Pons (tissue), 1 donor: ENCODE measurements at places on chromosomes 13 and 19.

DNA sequence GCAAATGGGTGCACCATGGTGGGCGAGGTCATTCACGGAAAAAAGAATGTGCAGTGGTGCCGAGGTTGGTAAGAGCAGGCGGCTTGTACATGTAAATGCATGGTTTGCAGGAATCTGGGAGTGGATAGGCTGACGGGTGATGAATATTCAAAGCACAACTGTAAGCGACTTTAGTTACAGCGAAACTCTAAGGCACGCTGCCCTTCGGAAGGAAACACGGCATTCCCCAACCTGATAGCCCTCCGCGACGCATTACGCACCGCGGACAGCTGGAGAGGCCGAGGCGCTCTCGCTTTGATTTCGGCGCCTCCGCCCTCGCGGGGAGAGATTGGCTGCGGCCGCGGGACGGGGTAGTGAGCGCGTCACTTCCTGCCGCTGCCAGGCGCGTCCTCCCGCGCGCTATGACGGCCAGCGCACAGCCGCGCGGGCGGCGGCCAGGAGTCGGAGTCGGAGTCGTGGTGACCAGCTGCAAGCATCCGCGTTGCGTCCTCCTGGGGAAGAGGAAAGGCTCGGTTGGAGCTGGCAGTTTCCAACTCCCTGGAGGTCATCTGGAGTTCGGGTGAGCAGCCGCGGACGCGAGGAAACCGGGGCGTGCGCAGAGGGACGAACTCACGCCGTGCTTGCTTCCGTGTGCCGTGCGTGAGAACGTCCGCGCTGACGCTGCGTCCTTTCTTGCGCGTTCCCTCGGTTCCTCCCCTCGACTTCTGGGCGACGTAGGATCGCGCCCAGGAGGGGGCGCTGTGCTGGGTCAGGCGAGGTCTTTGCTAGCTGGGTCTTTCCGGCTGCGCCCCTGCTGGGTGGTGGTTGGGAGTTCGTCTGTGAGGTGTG, at the start of gene NUDT15:
NUDT15 (plus strand) TSS at position 381 of the 828 bp plus-strand sequence; CDS start at position 402, 21 bp downstream.
- peak; percentile 96 for DNase-seq

DNA sequence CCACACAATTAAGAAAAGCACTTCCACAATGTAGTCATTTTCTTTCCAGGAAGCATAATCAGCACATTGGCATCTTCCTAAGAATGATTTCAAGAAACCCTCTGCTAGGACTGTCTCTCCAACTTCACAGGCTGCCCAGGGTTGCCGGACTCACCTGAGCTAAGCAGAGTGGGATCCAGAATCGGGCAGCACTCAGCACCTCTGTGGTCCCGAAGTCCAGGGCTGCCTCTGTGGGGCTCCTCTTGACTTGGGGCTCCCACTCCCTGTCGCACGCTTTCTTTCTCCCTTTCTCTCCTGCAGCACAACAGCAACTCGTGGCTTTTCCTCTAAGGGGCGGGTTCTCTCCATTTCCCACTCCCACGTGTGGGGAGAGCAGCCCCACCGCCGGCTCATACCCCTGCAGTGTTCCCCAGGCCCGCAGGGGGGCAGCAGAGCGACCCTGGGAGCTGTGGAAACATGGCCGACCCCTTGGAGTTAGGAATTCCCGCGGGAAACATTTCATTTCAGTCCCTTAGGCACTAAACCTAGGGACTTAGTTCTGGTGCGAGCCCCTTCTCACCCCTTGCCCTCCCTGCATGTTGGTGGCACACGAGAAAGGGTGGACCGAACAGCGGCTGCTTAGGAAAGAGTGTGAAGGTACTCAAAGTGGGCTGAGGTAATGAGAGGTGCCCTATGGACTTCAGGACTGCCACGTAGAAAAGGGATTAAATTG, at the start of gene TMEM272:
TMEM272 (minus strand) TSS at position 316 of the 712 bp plus-strand sequence. CDS start 6,647 bp downstream, outside the sequence.
- peak; percentile 30 for DNase-seq

- no peak for DNase-seq
Observed at GRCh38 chr13:27076421-27076820, 95.2 kb downstream of the USP12 start.

- no peak for DNase-seq
Observed at GRCh38 chr13:60765700-60766411, 368.8 kb downstream of the TDRD3 start.

GRCh38 chr19:14768001-14768400, 10.4 kb downstream of the ADGRE2 start:
- DNase-seq, result no peak

DNA sequence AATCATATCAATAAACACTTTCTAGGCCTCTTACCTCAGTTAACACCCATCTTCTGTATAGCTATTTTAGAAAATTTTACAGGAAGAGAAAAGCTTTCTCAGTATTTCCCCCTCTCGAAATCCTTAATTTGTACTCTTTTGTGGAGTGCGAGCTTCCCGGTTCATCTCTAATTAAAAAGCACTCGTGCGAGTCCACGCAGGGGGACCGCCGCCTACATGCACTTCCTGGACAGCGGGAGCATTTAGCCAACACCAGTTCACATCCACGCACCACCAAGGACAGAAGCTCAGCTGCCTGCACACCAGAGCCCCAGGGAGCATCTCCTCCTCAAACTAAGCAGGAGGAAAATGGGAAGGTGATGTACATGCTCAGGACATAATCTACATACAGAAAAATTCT, 60.0 kb downstream of the RASA3 start:
- no peak for DNase-seq

- DNase-seq, result no peak
Observed at GRCh38 chr13:78777976-78778375, 119.0 kb upstream of the OBI1 start.

- peak; percentile 84 for DNase-seq
Observed at GRCh38 chr19:11560404-11561051, 1.5 kb upstream of the ELOF1 start.

DNA sequence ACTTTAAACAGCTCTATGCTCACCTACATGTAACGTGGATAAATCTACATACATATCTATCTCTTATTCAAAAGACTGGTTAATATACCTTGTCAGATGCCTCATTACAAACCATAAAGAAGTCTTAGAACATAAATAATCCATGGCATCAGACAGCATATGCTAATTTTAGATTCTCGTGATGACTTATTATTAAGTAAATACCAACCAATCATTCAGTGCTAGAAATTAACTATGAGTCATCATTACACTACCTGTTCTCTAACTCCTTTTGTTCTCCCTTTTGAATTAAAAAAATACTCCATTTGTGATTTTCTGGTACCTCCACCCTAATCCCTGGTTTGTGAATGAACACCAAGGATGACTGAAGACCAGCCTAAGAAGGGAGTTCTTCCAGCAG, 754.3 kb upstream of the ARGLU1 start:
- DNase-seq, result no peak

DNA sequence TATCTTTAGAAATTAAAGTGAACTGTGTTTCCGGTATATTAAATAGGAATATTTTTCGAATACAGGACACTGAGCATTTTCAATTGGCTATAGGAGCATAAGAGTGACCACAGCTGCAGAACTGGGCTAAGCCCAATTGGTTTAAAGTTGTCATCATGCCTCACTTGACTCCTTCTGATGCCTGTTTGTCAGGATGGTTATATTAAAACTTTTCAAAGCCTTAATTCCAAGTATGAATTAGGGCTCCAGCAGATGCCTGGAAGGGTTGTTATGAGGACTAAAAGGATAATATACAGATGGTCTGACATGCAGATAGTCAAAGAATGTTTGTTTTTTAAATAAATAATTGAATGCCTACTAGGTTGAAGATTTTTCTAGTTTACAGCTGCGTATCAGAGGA, 100.0 kb downstream of the LMO7 start:
- DNase-seq, result no peak

GRCh38 chr19:3058009-3058820, 4.1 kb downstream of the TLE5 start:
- no peak for DNase-seq

GRCh38 chr13:53694814-53695532, 666.4 kb downstream of the OLFM4 start:
- DNase-seq, result peak; percentile 4

DNA sequence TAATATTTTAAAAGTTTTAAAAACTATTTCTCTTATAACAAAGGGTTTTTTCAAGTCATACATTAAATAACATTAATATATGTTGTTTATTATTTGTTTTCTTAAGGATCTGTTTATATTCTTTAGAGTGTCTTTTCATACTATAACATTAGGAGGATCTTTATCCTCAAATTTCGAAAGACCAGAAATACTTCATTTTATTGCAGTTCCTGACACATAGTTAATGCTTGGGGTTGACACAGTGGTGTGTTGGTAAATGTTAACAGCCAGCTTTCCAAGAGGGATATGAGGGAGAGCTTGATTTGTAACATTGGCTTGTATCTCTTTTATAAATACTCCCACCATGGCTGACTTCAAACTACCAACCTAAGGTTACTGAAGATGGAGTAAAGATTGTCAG, 126.6 kb upstream of the KLF5 start:
- no peak for DNase-seq

DNA sequence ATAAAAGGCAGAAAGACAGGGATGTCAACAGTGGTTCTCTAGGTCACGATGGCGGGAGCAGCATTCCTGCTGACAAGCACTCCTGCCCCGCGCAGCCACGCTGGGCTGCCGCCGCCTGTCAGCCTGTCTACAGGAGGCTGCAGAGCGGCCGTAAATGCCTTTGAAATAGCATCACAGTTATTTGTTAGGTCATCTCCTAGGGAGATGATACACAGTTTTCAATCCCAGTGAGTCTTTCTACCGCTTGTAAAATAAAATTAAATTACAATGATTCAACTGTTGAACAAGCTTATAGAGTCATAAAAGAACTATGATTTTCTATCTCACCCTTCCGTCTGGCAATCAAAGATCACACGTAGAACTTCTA, 7.3 kb upstream of the SLC7A9 start:
- no peak for DNase-seq

DNA sequence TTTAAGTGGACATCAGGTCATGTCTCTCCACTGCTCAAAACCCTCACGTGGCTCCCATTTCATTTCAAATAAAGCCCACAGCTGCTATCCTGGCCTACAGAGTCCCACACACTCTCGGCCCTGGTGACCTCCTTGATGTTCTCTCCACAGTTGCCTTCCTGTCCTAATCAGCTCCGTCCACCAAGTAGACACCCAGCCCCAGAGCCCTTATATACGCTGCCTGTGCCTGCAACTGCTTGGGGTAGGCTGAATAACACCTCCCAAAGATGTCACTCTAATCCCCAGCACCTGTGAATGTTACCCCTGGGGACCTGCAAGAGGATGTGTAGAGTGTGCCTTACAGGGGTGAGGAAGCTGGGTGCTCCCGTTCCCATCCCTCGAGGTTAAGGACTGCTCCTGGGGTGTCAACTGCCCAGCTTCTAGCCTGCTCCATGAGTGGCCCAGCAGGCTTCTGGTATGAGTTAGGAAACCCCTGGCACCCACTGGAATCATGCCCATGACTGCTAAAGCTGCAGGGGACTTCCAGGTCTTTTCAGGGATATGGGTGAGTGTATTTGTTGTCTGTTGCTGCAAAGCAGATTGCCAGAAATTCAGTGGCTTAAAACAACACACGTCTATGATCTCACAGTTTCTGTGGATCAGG, 6.0 kb downstream of the FAM187B start:
- DNase-seq, result no peak

DNA sequence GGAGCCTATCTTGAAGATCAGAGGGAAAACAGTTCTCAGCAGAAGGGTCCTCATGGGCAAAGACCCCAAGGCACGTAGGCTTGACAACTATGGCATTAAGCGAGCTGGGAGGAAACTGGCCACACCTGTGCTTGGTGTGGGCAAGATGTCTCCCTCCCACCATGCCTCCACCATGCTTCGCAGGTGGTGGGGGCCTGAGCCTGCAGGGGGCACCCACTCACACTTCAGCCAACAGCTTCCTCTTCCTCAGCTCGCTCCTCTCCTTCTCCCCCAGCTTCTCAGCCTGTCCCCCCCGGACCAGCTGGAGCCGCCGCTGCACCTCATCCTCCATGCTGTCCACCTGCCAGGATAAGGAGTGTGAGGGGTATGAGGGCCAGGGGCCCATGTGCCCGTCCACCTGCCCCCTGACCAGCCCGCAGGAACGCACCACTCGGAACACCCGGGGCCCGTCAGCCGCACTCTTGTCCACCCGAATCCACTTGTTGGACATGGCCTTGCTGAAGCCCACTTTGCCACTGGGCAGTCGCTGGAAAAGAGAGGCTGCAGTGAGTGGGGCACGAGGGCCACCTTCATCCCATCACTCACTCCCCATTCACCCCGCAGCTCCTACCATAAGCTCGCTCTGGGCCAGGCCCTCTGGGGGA, 3.4 kb downstream of the FARSA start:
- no peak for DNase-seq

DNA sequence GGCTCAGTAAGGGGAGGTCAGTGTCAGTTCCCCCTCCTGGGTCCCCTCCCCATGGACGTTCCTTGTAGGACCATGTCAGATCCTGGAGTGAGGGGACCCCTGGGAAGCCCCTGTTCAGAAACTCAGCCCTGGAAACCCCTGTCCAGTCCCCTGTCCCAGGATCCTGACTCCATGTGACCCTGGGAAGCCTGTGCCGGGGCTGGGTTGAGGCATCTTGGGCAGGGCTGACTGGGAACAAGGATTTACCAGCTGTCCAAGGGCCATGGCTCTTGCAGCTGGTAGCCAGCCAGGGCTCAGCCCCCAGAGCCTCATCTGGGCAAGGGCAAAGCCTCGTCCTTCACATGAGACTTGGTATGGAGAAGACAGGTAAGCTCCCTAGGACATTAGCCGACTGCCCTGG, 25.1 kb downstream of the CEACAM4 start:
- DNase-seq, result no peak

GRCh38 chr13:106376401-106377112, 158.9 kb downstream of the EFNB2 start:
- DNase-seq, result no peak

DNA sequence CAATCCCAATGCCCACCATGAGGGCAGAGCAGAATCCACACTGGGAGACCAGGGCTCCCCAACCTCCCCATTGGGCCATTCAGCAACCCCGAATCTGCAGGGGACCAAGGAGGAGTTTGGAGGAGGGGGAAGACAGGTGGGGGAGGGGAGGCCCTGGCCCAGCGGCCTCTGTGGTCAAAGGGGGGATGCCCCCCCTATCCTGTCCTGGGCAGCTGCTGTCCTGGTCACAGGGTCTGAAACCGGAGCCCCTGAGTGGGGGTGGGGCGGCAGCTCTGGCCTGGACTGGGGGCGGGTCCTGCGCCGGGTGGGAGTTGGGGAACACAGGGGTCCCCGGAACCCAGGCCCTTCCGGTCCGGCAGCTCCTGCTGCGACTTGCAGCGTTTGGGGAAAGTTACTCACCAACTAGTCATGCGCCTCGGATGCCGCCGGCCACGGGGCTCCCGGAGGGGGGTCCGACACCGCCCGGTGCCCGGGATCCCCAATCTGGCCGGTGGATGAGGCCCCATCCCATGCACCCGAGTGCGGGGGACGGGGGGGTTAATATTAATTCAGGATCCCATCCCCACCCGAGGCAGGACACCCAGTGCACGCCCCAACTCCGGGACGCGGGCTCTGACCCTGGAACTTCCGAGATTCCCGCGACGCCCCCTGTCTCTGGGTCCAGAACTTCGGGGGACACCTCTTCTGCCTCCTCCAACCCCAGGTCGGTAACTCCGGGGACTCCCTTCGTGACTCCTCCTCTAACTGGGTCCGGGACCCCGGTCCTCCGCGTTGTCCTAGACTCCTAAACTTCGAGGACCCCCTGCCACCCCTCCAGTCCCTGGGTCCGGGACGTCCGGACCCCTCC, 872 bp downstream of the HOMER3 start:
- peak; percentile 45 for DNase-seq

GRCh38 chr19:18109341-18109732, 11.8 kb downstream of the MAST3 start:
- DNase-seq, result no peak
